ENCODE measurements at places on chromosomes 16 and 17.

DNA sequence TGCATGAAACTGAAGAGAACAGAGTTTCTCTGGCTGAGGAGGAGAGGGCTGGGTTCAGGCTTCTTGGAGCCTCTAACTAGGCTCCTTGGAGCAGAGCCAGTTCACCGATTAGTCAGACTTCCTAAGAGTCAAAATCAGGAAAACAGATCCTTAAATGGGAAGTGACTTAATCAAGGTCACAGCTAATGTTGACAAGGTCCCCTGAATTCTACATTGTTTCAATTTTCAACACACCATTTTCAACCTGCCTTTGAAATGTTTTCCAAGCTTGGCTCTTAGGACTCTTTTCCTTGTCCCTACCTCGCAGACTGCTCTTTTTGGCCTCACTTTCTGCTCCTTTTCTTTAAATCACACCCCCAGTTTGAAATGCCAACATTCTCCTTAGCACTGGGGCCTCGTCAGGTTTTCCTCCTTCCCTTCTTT lies 16.3 kb downstream of the MYL4 start:
- DNase-seq = no peak

DNA sequence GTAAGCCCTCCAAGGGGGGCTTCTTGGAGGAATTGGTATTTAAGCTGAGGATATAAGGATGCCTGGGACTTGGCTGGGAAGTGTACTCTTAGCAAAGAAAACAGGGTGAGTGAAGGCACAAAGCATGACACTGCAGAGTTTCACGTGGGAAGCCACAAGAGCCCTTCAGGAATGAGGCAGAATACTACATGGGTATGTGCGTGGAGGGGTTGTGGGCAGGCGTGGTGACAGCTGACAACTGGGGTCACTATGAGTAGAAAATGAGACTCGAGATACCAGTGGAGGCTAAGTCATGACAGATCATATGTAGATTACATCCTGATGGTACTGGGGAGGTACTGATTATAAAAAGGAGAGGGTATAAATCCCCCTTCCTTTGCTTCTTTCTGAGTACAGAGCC lies 78.1 kb upstream of the XYLT1 start:
- no peak for DNase-seq

- DNase-seq = no peak
Observed at GRCh38 chr16:54430491-54431030, 144.0 kb upstream of the IRX3 start.

GRCh38 chr17:75749545-75750389 lies 15.2 kb downstream of the GALK1 start:
- DNase-seq = peak; percentile 78

- no peak for DNase-seq
Observed at GRCh38 chr16:83809092-83809491, 1.3 kb downstream of the HSBP1 start.

DNA sequence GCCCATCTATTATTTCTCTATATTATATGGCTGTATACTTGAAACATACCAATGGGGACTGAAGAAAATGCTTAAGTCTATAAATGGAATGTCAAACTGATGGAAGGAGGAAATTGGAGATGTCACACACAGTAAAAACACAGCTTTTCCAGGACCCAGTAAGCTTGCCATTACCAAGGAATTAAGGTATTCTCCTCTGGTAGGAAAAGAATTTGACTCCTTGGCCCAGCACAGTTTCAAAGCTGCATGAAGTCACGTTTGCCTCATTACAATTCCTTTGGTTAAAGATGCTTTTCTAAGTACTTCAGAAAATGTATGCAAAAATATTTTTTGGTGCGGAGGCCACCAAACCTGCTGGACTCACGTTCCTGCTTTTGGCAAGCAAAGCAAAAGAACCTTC lies 48.5 kb downstream of the CDH13 start:
- DNase-seq = no peak

- DNase-seq = peak; percentile 77
Observed at GRCh38 chr17:42193969-42194899, at the start of gene GHDC. Gene GHDC, minus strand, starts transcription at chr17:42194494. Its CDS starts 913 bp downstream, at chr17:42193581.

DNA sequence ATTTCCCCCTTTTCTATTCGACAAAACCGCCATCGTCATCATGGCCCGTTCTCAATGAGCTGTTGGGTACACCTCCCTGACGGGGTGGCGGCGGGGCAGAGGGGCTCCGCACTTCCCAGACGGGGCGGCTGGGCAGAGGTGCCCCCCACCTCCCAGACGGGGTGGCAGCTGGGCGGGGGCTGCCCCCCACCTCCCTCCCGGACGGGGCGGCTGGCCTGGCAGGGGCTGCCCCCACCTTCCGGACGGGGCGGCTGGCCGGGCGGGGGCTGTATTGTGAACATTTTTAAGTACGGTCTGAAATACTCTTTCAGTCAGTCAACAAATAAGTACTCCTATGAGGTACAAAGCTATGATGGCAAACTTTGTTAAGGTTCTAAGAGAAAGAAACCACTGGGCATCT lies 222.8 kb downstream of the CNTNAP4 start:
- no peak for DNase-seq

GRCh38 chr16:13014476-13014875 lies 113.1 kb downstream of the SHISA9 start:
- DNase-seq = no peak

- no peak for DNase-seq
Observed at GRCh38 chr17:34076743-34077631, 178.1 kb upstream of the CCL2 start.

DNA sequence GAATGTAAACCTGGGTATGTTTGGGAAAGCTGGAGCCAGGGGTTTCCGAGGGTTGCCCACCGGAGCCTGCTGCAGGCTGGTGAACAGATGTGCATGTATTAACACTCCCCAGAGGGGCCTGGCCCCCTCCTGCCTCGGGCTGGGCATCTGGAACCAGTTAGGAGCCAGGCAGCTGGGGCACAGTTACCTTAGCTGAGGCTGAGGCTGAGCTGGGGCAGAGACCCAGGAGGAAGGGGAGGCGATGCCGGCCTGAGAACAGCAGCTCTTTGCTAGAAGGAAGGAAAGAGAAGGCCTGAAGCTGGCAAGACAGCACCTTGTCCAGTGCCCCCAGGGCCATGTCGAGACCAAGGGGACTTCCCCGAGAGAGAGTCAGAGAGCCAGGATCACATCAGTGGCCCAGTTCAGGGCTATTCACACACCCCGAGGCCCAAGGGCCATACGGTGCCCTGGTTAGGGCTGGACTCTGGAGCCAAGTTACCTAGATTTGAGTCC lies 65.8 kb downstream of the RMI2 start:
- no peak for DNase-seq

- DNase-seq = no peak
Observed at GRCh38 chr17:49676276-49676868, 1.5 kb downstream of the SPOP start.

- no peak for DNase-seq
Observed at GRCh38 chr17:63960430-63960829, 12.3 kb downstream of the SCN4A start.

DNA sequence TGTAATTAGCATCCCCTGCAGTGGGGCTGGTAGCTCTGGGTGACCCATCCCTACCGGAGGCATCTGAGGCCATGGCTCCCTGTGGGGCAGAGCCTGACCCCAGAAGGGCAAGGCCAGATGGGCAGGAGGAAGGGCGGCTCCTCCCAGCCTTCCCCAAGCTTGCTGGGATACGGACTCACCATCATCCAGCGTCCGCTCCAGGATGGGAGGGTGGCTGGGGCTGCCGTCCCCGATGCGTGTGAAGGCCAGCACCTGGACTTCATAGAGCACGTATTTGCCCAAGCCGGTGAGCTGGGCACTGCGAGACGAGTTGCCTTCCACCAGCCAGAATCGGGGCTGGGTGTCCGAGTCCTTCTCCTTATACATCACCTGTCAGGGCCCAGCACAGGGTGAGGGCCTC lies 81.6 kb upstream of the CDC42EP4 start:
- DNase-seq = no peak

DNA sequence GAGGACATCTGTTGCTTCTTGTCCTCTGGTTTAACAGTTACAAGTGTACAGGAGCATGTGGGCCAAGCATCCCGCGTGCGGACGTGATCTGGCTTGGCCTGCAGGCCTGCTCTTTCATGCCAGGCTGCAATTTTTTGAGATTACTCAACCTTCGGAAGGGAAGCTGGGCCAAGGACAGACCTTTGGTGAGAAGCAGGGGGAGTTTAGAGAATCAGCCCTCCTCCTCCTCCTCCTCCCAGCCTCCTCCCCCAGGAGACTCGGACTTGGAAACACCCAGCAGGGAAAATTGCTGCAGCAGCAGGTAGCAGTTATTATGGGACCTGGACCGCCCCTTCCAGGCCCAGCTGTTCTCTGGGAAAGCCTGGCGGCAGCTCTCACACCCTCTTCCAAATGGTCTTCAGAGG lies 5.1 kb upstream of the KLHL36 start:
- no peak for DNase-seq

GRCh38 chr17:34650051-34650750 lies 70.8 kb downstream of the TMEM132E start:
- DNase-seq = no peak

DNA sequence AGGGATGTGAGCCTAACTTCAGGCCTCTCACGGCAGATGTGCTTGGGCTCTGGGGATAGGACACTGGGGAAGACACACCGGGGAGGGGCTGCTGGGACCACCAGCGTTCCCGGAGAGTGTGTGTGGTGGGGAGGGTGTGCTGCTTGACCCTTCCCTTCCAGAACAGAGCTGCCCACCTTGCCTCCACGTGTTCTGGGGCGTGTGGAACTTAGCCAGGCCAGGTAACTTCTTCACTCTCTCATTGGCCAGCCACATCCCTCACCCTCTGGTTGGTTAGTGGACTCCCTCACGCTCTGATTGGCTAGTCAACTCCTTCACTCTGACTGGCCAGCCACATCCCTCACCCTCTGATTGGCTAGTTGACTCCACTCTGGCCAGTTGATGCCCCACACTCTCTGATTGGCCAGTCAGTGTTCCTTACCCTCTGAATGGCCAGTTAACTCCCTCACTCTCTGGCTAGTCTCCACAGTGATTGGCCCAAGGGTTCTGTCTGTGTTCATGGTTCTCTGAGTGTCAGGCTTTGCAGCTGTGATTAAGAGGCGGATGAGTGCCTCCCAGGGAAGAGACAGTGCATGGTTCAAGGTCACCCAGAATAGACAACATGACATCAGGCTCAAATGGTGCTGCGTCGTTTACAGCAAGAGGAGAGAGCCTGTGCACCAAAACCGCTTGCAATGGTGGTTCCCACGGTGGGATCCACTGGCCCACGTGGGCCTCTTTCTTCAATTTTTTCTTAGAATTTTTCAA lies 10.0 kb downstream of the TMEM235 start:
- no peak for DNase-seq

DNA sequence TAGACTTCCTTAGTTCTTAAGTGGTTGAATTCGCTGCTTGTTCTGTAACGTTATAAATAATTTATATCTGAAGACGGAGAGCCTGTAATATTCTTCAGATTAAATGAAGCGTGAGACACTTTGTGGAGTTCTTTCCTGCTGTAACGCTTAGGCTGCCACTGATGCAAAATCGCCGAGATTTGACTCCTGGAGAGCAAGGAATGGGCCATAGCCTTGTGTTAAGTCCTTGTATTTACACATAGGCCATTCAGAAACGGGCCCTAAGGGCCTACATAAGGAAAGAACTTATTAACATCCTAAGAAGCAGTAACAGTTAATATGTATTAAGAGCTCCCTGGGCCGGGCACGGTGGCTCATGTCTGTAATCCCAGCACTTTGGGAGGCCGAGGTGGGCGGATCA lies 936 bp downstream of the EMC6 start:
- DNase-seq = no peak

DNA sequence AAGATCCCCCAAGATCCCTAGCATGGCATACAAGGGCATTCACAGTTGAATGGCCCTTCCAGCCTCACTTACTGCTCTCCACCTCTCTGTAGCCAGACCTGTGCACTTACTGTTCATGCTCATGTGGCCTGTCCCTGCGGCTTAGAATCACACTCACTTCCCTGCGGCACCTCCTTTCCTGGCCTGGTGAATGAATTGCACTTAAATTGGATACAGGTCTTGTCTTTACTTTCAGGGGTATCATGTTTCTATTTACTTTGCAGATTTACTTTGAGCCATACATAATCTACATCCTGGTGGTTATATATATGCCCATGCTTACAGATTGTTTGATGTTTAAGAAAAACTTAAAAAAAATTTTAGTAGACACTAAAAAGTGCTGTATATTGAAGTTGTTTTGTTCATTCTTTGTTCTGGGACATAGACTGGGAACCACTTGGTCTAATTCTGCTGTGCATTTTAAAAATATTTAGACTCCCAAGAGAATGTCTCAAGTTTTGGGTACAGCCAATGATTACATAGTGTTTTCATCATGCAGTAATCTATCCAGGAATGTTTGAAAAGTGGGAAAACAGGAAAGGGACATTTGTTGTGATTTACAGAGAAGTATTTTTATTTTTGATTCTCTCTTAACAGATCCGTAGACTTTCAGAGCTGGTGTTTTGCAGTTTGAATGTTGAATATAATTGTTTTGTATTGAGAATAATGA lies 63.9 kb downstream of the NUP88 start:
- DNase-seq = no peak

GRCh38 chr17:67245073-67245693 lies at the start of gene HELZ:
Gene HELZ, minus strand, starts transcription at chr17:67245196. Its CDS starts 26,392 bp downstream, at chr17:67218804.
- DNase-seq = peak; percentile 66

DNA sequence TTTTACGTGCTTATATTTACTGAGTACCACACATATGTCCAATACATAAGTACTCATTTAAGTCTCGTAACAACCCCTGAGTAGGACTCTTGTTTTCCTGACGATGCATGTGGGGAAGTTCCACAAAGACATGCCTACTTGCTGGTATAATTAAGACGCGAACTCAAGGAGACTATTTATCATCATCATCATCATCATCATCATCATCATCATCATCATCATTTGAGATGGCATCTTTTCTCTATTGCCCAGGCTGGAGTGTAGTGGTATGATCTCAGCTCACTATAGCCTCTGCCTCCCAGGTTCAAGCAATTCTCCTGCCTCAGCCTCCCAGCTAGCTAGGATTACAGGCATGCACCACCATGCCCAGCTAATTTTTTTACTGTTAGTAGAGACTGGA lies 809.9 kb upstream of the EEF2KMT start:
- DNase-seq = no peak

DNA sequence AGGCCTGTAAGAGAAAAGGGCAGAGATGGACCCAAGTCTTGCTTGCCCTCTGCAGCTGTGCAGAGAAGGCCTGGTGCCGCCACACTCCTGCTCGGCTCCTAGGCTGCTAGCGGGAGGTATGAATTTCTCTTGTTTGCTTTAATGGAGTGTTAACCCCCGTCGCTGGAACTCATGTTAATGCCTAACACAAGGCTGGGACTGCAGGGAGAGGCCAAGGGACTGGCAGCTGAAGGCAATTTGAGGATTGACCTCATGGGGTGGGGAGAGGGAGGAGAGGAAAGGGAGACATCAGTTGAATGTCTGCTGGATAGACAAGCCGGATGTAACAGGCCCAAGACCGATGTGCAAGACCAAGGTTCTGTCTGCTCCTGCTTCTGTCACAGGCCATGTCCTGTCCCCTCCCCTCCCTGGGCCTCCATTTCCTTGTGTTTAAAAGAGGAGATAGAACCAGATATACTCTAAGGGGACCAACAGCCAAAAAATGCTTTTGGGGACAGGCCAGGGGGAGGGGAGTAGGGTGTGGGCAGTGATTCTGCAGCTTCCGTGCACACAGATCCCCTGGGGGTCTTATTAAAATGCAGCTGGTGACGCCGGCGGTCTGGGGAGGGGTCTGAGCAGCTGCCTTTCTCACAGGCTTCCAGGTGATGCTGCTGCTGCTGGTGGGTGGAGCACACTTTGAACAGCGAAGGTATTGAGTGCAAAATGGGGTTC lies 46.7 kb upstream of the TBX2 start:
- no peak for DNase-seq

- no peak for DNase-seq
Observed at GRCh38 chr16:1430759-1431496, at the start of gene PERCC1. Gene PERCC1, plus strand, starts transcription at chr16:1431078. Its CDS starts 1,516 bp downstream, at chr16:1432594.

- DNase-seq = no peak
Observed at GRCh38 chr16:88541831-88542616, 28.2 kb upstream of the ZC3H18 start.

- DNase-seq = no peak
Observed at GRCh38 chr16:58384437-58385055, 7.7 kb upstream of the GINS3 start.
